H7 (cell line): ENCODE measurements at places on chromosomes 3 and 15.

- DNase-seq = no peak
Measured at GRCh38 chr3:6612034-6612616, 248.8 kb upstream of the GRM7 start.

DNA sequence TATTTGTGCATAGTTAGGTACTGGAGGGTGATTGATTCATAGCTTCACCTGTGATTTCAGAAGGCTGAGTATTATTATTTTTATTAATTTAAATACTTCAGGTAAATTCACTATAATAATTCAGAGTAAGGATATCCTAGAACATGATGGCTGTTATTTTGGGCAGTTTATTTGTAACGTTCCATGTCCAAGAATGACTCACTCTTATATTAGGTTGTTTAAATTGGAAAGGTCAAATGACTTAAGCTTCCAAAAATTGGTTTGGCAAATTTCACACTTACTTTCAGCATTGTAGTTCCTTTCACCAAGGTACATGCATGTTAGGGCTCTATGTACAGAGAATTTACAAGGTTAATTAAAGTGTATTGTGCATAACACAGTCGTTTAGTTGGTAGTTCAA, 120.2 kb downstream of the EPHA3 start:
- DNase-seq = no peak

GRCh38 chr3:61008153-61008997, 242.9 kb downstream of the FHIT start:
- DNase-seq = no peak

- no peak for DNase-seq
Measured at GRCh38 chr3:156246961-156247725, 126.8 kb downstream of the KCNAB1 start.

- no peak for DNase-seq
Measured at GRCh38 chr15:60353245-60353920, 44.4 kb downstream of the ANXA2 start.

- DNase-seq = no peak
Measured at GRCh38 chr15:33454346-33454745, 143.6 kb downstream of the RYR3 start.

GRCh38 chr3:37457378-37458065, 283.1 kb upstream of the LRRFIP2 start:
- peak; percentile 32 for DNase-seq

DNA sequence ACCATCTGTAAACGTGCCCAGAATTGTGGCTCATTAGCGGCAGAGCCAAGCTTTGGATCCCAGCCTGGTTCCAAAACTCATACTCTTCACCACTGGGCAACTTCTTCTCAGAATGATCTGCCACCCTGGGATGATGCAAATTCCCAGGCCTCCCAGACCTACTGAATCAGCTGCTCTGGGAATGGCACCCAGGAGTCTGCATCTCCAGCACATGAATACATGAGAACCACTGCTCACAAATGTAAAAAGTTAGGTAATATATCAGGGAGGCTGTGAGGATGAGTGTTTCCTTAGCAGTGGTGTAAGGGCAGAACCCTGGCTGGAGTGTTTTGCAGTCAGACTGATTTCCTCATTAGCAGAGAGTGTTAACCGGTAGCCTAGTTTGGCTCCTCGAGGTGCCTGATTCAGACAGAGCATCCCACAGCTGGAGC, 94.2 kb downstream of the LIPC start:
- DNase-seq = no peak

DNA sequence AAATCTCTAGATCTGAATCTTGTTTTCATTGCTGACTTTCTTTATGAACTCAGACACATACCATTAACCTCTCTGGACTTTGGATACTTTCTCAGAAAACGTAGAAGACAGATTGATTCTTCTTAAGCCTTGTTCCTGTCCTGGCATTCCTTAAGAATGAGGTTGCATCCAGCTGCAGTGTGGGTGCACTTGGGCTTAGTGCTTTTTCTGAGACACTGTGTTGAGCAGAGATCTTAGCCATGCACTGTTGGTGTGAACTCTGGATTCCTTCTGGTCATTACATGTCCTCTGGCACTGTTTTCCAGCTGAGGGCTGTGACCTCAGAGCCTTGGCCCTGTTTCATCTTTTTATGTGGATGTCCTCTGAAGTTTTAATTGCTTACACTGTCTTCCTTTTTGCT, 428.3 kb downstream of the CNTN4 start:
- no peak for DNase-seq

- peak; percentile 1 for DNase-seq
Measured at GRCh38 chr3:87167628-87168456, 59.3 kb upstream of the CHMP2B start.

- no peak for DNase-seq
Measured at GRCh38 chr3:62149962-62150361, 223.4 kb downstream of the FEZF2 start.

DNA sequence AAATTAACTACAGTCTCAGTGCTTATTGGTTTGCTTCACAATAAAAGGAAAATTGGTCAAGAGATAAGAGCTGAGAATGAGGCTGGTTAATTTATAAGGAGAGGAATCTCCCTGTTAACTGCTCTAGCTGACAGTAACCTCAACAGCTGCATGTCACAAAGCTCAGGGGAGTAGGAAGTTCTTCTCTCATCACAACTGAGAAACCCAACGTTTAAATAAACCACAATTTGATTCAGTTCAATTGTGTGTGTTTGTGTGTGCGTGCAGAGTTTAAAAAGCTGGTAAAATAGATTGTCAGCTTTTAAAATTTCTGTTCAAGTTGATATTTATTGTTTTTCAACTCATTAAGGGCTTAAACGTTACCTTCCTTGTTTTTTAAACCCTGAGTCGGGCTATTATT, 3.5 kb upstream of the TGFBR2 start:
- no peak for DNase-seq

DNA sequence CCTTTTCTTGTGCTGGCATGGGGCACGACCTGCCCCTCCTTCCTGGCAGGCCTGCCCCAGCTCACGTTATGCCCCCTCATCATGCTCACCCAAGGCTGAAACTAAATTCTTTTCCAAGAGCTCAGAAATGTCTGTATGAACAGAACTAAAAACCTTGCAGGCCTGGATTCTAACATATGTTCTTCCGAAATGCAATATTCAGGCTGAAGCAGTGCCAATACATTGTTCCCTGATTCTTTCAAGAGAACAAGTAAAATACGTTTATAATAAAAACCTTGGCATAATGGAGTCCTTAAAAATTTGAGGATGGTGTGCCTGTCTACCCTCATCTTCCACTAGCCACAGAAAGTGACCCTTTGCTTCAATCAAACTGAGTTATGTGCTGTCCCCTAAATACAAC, 48.5 kb upstream of the ICE2 start:
- no peak for DNase-seq

DNA sequence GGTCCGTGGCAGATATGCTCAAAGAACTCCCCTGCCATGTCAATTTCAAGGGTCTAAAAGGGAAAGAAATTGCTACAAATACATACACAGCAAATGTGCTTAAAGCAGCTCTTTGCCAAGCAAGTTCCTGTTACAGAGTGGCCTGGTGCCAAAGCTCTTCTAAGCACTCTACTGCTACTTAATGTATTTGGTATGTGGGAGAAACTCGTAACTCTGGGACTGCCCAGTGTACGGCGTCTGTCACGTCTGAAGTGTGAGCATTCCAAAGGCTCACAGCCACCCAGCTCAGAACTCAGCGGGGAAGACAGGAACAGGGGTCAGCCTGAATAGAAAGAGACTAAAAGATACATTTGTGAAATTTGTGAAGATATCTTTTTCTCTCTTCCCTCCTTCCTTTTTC, 54.6 kb downstream of the RBMS3 start:
- DNase-seq = peak; percentile 1

DNA sequence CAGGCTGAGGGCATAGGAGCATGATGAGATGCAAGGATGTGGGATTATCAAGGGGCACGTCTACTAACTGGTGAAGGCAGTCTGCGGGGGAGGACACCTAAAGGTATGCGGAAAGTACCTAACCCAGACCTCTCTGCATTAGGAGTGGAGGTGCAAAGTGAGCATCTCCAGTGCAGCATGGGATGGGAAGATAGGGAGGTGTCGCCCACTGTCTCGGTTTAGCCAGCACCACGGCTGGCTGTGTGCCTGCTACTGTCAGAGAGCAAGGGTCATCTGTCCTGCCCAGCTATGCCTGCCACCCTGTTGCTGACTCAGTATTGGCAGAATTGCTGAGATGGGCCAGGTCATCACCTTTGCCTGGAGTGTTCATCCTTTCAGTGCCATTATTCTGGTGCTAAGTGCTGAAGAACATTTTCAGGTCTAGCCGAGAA, 40.1 kb downstream of the OXNAD1 start:
- DNase-seq = no peak

DNA sequence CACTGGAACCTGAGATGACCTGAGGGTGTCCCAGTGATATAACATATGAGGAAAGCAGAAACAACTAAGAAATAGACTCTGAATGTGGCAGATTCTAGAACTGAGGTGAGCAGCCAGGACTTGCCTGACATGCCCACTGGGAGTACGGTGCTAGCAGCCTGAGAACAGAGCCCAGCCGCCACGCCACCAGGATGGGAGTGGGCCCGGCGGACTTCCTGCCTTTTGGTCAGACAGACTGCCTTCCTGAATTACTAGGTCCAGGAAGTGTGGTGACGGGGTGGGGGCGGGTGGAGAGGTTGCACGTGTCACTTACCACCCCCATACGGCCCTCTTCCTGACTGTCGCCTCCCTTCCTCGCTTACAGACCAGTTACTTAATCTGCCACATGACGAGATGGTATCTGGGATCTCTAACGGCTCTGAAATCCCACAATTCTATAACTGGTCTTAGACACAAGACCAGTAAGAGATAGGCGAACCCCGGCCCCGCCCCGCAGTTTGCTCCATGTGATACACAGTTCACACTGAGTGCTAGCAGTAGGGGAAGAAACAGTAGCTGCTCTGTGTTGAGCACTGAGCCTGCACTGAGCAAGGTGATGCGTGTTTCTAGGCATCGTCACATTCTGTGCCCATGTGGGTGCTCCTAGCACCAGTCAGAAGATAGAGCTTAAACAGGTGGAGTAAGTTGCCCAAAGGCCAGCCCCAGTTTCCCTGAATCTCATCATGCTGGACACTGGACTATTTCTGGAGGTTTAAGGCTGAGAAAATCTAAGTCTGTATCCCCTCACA, 95.7 kb downstream of the CPN2 start:
- DNase-seq = peak; percentile 41

GRCh38 chr3:94004301-94004910, 24.0 kb downstream of the STX19 start:
- DNase-seq = no peak

GRCh38 chr15:65275104-65275727, 11.5 kb downstream of the PARP16 start:
- no peak for DNase-seq

DNA sequence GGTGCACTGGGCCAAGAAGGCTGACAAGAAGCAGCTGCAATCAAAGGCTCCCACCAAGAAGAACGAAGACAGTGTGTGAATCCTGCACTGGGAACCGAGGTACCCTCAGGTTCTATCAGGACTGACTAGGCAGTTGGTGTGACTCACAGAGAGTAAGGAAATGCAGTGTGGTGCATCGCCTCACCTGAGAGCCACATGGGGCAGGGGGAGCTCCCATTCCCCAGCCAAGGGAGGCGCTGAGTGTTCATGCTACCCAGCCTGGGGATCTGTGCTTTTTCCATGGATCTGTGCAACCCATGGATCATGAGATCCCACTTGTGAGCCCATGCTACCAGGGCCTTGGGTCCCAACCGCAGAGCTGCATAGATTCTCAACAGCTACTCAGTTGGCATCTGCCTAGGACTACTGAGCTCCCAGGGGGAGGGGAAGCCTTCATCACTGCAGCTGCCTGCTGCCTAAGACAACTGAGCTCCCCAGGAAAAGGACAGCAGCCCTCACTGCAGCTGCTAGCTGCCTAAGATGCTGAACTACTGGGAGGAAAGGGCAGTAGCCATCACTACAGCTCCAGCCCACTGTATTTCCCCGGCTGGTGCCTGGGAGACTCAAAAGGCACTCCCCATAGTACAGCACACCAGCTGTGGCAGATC, 6.9 kb upstream of the PLSCR2 start:
- no peak for DNase-seq

GRCh38 chr15:92053753-92054316, 200.3 kb downstream of the SLCO3A1 start:
- no peak for DNase-seq

- no peak for DNase-seq
Measured at GRCh38 chr15:87129916-87130315, 1050.2 kb downstream of the AGBL1 start.

DNA sequence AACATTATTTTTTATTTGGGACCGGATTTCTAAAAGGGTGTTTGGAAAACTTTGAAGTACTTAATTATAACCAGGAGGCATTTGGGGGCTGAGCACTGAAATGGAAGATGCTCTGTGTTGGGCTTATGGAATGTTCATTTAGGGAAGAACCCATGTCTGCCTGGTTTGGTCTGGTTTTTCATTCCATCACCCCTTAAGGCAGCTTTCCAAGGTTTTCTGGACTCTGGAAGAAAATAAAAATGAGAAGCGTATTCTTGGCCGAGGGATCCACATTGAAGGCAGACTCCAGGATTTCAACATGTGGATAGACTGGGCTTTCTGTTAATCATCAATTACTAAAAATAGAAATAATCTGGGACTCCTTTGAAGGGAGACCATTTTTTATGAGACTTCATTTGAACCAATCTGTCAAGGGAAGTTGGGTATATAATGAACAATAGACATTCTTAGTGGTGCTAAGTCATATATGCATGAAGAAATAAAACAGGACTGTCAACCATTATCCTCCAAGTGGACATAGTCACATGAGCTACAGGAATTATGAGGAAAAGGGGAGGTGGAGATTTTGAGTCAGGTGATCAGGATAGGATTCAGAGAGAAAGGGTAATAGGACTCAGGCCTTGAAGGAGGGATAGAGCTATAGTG, 270.5 kb upstream of the ADAMTS9 start:
- no peak for DNase-seq

GRCh38 chr15:74621546-74621920, 5.9 kb downstream of the CLK3 start:
- DNase-seq = peak; percentile 52

DNA sequence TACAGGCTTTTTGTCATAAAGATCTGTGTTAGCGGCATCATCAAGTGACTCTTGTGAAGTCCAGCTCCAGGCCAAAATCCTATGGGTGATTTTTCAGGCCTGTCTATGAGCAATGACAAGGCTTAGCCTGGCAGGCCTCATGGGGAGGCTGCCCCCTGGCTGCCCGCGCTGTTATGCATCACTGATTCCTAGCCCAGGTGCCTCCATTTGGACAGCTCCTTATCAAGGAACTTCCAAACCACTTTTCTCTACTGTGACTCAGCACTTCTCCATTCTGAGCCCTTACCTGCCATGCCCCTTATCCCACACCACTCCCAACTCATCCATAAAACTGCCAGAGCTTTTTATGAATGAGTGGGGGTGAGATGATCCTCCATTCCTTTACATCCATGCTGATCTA, 91.5 kb upstream of the C3orf80 start:
- DNase-seq = peak; percentile 24

DNA sequence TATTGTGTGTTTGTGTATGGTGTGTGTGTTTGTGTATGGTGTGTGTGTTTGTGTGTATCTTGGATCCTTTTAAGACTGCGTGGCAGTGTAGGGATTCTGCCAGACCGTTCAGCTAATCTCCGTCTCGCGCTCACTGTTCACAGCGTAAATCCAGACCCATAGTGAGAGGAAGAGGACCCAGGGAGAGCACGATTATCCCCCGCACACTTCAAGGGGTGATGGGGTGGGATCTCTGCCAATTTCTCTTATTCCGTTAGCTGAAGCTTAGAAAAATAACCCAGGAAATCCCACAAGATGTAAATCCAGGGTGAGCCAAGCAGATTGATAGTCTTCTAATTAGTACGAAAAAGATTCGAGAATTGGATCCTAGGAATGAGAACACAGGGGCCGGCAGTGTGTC, 381.2 kb downstream of the GABRG3 start:
- no peak for DNase-seq
